NCI-H1105 treated with DMSO at 0.1 percent for 48 hours (cell line): ENCODE measurements at places on chromosomes 12 and 14.

GRCh38 chr12:90909069-90909770 is 45.8 kb downstream of the CCER1 start:
- DNase-seq = peak; percentile 35

DNA sequence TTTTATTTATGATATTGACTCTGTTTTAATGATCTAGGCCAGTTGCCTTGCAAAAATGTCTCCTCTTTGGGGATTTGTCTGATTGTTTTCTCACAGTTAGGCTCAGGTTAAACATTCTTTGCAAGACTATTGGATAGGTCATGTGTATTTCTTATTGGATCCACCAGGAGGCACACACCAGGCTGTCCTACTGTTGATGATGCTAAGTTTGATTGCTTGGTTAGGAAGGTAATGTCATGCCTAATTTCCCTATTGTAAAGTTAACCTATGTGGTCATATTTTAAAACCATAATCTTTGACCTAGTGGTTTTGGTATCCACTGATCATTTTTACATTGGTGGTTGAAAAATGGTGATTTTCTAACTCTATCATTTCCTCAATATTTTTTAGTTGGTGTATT is 137.1 kb downstream of the BRMS1L start:
- DNase-seq = no peak

DNA sequence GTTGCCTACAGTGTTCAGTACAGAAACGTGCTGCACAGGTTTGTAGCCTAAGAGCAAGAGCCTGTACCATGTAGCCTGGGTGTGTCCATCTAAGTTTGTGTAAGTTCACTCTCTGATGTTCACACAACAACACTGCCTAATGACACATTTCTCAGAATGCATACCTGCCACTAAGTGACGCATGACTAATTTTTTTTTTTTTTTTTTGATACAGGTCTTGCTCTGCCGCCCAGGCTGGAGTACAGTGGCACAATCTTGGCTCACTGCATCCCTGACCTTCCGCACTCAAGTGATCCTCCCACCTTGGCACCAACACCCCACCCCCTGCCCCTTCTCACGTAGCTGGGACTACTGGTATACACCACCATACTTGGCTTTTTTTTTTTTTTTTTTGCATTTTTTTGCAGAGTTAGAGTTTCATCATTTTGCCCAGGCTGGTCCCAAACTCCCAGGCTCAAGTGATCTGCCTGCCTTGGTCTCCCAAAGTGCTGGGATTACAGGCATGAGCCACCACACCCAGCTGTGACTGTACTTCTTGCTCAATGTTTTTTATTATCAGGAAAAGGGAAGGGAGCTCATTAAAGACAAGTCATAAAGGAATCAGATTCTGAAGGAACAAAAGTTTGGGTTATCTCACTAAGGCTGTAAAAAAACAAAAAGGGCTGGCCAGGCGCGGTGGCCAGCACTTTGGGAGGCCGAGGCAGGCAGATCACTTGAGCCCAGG is 10.0 kb upstream of the CDC42BPB start:
- no peak for DNase-seq

GRCh38 chr14:65879248-65880009 is 466.9 kb downstream of the FUT8 start:
- no peak for DNase-seq

DNA sequence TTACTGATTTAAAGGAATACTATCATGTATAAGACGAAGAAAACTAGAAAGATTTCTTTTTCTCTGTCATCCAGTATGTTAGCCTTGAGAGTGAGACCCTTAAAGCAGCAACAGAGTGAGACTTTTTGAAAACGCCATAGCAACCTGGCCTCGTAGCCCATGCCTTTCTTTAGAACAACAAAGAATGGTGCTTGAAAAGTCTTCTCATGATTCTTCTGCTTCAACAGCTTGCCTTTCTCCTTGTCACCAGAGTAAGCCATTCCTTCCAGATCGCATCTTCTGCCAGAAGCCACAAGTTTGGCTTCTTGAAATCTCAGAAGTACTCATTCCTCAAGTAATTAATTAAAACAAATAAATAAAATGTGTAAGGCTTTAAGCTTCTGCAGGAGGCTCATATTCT is 109.3 kb downstream of the PDE3A start:
- DNase-seq = no peak

DNA sequence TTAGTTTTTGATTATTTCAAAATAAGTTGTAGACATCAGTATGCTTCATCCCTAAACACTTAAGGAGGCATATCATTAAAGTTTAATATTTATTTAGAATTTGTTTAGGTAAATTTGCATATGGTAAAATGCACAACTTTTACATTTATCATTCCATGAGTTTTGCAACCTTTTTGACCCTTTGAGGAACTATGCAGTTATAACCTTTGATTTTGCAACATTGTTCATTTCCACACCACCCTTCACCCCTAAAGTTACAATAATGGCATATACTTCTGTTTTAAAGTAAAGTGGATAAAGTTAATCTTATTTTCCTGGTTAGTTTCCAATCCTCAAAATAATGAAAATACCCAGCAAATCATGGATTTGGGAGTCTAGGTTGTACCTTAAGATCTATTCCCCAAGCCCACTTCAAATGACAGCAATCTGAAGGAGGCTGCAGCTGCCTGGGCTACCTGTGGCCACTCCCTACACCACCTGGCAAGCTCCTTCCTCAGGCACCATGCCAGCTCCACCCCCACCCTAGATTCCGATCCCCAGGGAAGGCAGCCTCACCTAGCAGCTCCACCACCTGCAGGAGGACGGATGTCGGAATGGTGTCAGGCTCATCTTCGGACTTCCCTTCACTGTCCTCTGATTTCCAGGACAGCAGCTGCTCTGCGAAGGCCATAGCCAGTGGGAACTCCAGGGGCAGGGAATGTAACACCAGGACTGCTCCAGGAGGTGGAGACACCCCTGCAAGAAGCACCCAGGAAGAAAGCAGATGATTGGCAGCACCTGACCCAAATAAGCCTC is 65.1 kb downstream of the TRAFD1 start:
- DNase-seq = peak; percentile 92
